Mesendoderm (in vitro differentiated cells): ENCODE measurements at places on chromosomes 7 and 10.
A peak's percentile ranks its signal among the peaks of the same experiment; 100 is the strongest.

DNA sequence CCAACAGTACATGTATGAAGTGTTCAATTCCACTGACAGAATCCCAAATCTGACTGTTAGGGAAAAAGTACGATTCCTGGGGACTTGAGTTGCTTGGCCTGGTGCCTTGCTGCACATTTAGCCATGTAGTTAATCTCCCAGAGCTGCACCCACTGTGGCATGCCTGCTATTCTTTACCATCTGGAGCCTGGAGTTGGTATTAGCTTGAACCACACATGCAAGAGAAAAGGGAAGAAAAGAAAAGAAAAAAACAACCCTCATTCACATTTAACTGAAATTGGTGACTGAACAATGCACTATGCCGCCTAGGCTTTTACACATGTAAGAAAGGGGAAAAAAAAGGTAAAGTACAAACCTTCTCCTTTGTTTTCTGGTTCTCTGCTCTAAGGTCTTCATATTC, 26.1 kb downstream of the SHTN1 start:
- no peaks in the 10 kb centered on the region for H3K36me3 ChIP-seq
- no peak overlapping the region for H3K27ac ChIP-seq
- DNase-seq = no peak

DNA sequence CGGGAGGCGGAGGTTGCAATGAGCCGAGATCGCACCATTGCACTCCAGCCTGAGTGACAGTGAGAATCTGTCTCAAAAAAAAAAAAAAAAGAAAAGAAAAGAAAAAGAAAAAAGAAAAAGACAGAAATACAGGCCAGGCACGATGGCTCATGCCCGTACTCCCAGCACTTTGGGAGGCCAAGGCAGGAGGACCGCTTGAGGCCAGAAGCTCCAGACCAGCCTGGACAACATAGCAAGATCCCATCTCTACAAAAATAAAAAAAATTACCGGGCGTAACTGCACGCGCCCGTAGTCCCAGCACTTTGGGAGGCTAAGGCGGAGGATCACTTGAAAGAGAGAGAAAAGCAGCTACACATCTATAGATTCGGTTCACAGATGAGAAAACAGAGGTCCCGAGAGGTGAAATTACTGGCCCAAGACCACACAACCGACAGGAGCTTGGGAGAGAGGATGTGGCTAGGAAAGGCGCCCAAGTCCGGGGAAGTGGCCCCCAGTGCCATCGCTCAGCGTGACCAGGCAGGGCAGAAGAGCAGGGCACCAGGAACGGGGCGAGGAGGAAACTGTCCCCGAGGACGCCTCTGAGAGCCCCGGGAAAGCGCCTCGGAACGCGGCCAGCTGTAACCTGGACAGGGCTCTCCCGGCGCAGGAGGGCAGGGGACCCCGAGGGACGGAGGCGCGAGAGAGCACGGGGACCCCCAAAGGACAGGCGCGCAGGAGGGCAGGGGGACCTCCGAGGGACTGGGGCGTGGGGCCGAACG, 612 bp downstream of the SNX8 start:
- no peaks in the 10 kb centered on the region for H3K27me3 ChIP-seq
- H3K4me1 ChIP-seq = peaks cover 2% of the 10 kb centered on the region
- H3K27ac ChIP-seq = no peak overlapping the region
- H3K36me3 ChIP-seq = no peaks in the 10 kb centered on the region
- H3K4me3 ChIP-seq = peak overlapping the region; percentile 70

DNA sequence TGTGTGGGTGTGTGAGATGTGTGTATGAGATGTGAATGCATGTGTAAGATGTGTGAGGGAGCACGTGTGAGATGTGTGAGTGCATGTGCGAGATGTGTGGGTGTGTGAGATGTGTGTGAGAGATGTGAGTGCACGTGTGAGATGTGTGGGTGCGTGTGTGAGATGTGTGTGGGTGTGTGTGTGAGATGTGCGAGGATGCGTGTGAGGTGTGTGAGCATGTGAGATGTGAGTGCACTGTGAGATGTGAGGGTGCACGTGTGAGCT, 31.0 kb downstream of the PPIF start:
- H3K4me3 ChIP-seq = no peak overlapping the region
- no peaks in the 10 kb centered on the region for H3K36me3 ChIP-seq
- no peak for DNase-seq
- no peaks in the 10 kb centered on the region for H3K27me3 ChIP-seq
- no peaks in the 10 kb centered on the region for H3K4me1 ChIP-seq

DNA sequence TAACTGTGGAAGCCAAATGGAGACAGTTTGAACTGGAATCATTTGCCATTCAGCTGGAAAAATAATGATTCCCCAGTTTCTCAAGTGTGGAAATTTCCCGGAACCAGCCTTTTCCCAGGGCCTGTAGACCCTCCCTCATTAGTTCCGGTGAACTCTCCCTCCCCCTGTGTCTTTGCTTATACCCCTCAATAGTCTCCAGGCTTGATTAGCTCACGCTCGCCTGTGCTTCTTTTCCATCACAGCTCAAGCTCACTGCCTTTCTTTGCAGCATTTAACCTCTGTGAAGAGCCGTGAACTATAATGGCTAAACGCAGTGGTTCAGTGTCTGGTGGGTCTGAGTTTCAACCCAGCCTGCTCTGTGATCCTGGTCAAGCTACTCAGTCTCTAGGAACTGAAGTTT, 690.8 kb downstream of the INHBA start:
- H3K4me1 ChIP-seq = no peaks in the 10 kb centered on the region
- DNase-seq = no peak
- no peak overlapping the region for H3K4me3 ChIP-seq

DNA sequence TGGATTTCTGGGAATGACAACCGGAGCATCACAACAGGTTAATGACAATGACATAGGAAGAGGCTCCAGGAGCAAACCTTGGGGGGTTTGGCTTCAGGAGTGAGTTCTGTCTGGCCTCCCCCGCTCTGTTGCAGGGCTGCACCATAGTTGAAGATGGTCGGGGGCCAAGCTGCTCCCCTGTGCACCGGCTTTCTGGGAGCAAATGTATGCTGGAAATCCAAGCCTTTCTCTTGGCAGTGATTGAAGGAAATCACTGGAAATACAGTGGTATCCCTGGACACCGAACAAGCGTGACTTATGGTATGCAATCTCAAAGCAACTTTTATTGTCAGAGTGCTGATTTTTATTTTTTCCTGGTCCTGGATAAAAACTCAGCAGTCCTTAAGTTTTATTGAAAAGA, 251.9 kb upstream of the ZNF32 start:
- no peak overlapping the region for H3K27ac ChIP-seq
- DNase-seq = no peak
- H3K36me3 ChIP-seq = no peaks in the 10 kb centered on the region
- no peaks in the 10 kb centered on the region for H3K27me3 ChIP-seq

DNA sequence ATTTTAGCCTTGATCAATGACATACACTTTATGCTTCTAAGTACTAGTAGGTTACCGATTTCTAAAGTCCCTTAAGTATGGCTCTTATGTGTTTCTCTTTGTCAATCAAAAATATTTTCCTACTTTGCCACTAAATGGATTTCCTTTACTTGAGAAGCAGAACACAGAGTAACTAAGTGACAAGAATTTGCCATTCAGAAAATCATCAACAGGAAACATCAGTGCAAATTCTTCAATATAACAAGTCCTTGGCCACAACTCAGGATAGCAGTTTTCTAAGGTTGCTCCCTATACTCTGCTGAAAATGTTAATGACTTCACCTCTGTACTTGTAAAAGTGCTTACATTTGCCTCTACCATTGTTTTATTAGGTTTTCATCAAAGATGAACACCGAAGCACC, 239.6 kb upstream of the SLC26A5 start:
- peaks cover 3% of the 10 kb centered on the region for H3K4me1 ChIP-seq
- H3K36me3 ChIP-seq = no peaks in the 10 kb centered on the region
- no peak overlapping the region for H3K27ac ChIP-seq
- no peaks in the 10 kb centered on the region for H3K27me3 ChIP-seq
- no peak overlapping the region for H3K4me3 ChIP-seq
- no peak for DNase-seq
